ENCODE measurements at places on chromosomes 5 and 9.
A peak's percentile ranks its signal among the peaks of the same experiment; 100 is the strongest.

- no peak for DNase-seq
These were observed 211.2 kb downstream of the DAB2IP start for GRCh38 chr9:121862371-121863332.

- DNase-seq, result no peak
These were observed 273.7 kb downstream of the DIRAS2 start for GRCh38 chr9:90368928-90369327.

DNA sequence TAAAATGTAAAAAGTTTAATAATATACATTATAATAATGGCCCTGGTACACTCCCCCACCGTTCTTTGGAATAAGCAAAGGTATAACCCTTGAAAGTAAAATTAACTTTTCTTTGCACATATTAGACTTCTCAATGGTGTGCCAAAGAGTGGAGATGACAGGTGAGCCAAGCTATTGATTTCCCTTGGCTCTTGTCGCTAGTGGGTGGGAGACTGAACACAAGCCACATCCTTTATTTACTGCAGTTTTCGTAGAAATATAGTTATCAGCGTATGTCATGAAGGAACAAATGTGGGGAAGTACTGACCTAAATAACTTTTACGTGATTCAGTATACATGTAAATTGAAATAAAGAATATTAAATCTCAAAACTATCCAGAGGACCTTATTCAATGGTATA is 549.3 kb downstream of the RAB3C start:
- DNase-seq, result no peak

DNA sequence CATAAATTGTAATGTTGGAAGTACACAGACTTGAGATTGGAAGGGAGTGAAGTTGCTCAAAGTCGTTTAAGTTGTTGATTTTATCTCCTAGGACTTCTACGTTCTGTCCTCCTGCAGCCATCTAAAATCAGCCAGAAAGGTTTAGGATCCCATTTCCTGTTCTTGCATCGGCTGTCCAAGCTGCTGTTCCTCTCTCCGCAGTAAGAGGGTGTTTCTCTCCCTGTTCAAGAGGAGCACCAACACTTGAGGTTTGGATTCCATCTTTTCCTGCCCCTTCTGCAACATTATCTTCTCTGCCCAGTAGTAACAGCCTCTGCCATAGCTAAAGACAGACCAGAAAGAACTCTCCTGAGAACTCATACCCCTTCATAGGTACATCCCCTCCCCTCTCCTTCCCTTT is 373.4 kb downstream of the GADD45G start:
- DNase-seq, result no peak

GRCh38 chr5:43065387-43065947 is 25.3 kb upstream of the ANXA2R start:
- no peak for DNase-seq

GRCh38 chr5:64190562-64191306 is 25.1 kb downstream of the RNF180 start:
- DNase-seq, result no peak

DNA sequence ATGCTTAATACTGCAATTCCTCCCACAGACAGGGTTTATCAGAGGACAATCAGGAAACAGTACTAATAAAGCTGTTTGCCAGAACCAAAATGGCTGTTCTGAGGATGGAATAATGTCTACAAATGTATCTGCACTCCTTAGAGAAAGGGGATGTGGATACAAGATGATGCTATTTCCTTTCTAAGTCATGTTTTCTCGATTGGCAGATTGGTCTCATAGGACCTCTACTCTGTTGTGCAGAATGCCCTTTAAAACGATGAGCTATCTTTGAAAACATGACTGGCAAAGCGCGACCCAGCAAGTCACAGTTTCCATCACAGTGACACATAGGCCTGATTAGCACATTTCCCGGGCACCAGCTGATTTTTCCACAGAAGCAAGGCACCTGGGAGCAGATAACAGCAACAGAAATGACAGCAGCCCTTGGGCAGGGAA is 54.0 kb downstream of the AOPEP start:
- DNase-seq, result peak; percentile 9

GRCh38 chr5:68181039-68181599 is 34.4 kb upstream of the PIK3R1 start:
- no peak for DNase-seq

DNA sequence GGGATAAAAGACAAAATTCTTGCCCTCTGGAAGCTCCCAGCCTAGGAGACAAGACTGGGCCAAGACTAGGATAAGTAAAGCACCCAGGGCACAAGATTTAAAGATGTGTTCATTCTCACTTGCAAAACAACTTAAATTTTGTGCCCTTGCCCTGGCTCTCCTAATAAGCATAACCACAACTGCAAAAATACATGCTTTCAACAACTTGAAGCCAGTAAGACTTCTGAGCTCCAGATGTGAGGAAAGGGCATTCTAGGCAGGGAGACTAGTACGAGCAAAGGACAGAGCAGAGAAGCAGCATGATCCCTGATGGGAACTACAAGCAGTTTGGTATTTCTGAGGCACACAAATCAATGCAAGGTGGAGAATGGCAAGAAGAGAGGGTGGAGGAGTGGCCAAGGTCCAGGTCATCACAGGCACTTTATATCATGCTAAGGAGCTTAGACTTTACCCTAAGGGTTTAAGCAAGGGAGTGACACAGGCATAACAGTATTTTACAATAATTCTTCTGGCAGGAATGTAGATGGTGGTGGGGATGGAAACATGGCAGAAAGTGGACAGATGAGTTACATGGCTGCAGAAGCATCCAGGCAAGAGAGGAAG is 30.1 kb upstream of the SIL1 start:
- DNase-seq, result no peak

DNA sequence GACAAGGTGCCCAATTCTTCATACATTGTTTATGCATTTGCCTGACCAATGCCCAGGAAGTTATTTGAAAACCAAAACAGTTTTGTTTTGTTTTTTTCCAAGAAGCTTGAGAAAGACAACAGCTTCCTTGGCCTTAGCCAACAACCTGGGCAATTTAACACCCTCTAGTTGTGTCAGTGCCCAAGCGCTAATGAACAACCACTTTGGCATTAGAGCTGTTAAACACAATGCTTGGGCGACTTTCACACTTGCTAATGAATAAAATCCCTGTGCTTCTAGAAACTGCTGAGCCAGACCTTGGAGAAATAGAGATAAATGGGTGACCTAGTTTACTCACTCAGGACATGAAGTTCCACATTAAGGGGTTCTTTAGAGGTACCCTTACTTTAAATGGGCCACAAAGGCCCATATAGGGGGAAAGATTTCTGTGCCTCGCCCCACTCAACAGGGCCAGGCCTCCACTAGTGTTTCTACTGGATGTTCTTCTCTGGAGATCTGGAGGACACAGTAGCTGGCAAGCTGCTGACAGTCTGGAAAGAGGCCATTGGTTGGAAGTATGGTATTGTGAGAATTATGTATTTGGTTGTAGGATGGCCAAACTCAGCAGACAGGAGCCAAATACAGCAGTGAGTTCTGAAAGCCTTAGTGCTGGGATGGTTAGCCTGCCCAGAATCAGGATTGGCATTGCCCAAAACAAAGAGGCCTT is 179.8 kb downstream of the DOCK8 start:
- no peak for DNase-seq

DNA sequence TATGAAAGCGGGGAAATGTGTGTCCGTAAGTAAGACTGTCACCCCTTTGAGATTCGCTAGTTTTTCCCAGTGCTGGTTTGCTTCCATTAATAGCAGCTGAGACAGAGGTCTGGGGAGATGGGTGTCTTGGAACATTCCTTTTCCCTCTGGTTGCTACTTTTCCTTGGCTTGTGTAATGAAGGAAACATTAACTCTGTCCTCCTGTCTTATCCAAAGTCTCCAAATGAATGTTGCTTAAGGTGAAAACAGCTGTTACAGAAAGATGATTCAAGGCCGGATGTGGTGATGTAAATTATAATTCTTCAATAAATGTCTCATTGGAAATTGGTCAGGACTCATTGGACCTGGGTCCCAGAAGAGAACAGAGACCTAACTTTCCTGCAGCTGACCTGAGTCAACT is 50.0 kb downstream of the MEGF10 start:
- no peak for DNase-seq

DNA sequence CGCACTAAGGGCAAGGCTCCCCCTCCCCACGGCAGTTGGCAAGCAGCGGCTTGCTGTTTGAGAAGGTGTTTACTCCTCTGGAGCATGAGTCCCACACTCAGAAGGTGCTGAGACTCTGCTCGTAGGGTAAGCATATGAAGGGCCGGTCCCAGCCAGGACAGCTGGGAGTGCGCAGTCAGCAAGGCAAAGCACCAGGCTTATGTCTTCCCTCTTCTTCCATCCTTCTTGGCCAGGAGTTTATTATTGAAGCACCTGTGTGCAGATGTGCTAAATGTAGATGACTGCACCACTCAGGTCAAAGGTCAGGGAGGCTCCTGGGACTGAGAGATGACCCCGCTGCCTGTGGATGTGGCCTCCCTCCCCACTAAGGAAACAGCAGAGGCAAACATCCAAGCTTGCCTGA is 27.0 kb upstream of the CDKN2AIPNL start:
- no peak for DNase-seq

DNA sequence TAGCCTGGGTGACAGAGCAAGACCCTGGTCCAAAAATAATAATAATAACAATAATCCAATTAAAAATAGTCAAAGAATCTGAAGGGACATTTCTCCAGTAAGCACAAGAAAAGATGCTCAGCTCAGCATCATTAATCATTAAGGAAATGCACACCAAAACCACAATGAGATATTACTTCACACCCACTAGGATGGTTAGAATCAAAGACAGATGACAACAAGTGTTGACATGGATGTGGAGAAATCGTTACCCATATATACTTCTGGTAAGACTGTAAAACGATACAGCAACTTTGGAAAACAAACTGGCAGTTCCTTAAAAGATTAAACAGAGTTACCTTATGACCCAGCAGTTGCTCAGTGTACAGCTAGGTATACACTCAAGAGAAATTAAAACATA is 5.3 kb upstream of the FANCG start:
- DNase-seq, result no peak

GRCh38 chr5:108382784-108383330 is 959 bp upstream of the FBXL17 start:
- DNase-seq, result no peak

DNA sequence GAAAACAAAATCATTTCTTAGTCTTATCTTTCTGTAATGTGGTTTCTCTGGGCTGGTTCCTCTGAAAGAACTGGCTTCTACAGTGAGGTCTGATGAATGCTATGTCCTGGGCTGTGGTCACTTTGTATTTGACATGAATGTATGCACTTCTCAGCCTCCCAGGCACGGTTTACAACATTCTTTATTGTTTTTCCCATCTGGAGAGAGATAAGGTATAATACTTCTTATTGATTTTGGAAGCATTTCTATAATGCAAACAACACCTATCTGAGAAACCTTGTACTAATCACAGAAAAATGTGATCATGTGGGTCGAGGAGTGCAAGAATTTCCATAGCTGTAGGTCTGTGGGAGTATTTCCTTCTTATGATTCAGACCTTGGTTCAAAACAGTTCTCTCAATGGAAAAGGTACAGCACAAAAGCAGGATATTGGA is 46.9 kb downstream of the ACTBL2 start:
- DNase-seq, result no peak

Data from stimulated activated CD4-positive, alpha-beta T cell treated with anti-CD3 and anti-CD28 coated beads, Interleukin-2, amount 100 ng/mL, for 48 hours (primary cell).